Posterior cingulate gyrus (tissue), 11 donors: ENCODE measurements at places on chromosomes 6 and 20.
A peak's percentile ranks its signal among the peaks of the same experiment; 100 is the strongest.

DNA sequence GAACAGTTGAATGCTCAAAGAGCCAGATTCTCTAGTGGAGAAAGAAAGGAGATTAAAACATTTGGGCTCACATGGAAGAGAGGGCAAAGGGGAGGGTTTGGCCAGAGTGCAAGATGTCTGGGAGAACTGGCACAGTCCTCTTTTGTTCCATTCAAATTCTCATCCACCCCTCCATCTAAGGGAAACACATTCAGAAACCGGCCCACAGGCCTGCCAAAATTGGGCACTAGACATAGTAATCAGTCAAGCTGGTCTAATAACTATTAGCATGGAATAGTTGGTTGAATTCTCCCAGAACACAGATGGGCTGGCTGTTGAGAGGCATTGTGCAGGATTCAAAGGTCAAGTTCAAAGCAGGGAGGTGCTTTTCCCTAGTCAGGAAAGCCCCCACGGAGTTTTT lies 341.4 kb upstream of the IRAK1BP1 start:
- no peak for DNase-seq

GRCh38 chr20:49009899-49010631 lies 36.0 kb upstream of the CSE1L start:
- no peak for DNase-seq

DNA sequence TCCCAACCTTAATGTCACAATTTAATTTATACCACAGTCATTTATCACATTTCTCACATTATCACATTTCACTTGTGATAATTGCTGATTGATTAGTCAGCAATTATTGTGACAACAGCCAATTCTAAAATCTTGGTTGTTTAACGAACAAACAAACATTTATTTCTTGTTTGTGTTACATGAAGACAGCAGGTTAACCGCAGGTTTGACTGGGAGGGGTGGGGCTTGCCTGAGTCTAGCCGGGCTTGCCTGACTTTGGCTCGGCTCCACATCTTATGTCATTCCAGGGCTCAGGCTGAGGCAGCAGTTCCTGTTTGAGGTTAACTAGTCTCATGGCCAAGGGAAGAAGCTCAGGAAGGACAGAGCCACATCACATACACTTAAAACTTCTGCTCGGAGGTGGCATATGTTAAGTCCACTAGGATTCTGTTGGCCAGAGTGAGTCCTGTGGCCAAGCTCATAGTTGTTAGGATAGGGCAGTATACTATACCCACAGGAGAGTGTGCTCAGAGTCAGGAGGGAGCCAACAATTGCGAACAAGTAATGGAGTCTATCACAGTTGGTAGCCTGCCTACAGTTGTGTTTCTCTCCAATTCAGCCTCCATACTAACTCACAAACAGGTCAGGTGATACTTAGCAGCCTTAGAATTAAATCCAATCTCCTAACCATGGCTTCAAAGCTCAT lies 90.0 kb upstream of the IFNGR1 start:
- DNase-seq: peak; percentile 30

- no peak for DNase-seq
These were observed 1.3 kb downstream of the MCUR1 start for GRCh38 chr6:13813026-13813425.

DNA sequence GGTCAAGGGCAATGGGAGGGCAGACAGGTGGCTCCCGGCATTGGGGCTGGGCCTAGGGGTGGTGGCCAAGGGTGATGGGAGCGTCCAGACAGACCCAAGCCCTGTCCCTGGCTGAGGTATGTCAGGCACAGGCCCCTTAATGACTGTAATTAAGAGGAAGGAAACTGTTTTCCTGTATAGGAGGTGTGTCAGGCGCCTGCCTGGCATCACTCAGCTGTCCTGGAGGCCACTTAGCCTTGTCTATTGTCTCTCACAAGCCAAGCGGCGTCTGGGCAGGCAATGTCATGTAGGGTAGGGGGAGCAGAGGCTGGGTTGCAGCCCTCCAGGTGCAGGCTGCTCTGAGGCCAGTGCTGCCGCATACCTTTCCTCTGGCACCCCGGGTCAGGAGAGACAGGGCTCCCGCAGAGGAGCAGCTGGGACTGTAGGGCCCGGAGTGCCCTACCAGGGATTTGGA lies 3.9 kb upstream of the FAM83C start:
- peak; percentile 61 for DNase-seq

- no peak for DNase-seq
These were observed 313.0 kb upstream of the DEFB112 start for GRCh38 chr6:50362706-50363105.

DNA sequence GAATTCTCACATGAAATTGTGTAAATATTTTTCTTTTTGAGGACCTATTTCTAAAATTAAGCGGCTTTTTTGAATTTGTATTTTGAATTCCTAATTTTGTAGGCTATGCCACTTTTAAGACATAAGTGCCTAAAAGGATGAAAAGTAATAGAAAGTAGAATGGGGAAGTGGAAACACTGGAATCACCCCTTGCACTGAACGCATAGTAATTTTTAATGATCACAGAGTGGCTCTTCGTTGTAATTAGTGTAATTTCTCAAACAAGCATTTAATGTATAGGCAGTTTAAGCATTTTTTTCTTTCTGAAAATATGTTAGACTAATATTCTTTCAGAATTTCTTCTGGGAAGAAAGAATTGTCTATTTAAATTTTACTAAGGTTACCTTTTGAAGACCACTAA lies 73.2 kb downstream of the ARID1B start:
- no peak for DNase-seq

- DNase-seq: no peak
These were observed 49.8 kb downstream of the SCGN start for GRCh38 chr6:25701807-25702206.

DNA sequence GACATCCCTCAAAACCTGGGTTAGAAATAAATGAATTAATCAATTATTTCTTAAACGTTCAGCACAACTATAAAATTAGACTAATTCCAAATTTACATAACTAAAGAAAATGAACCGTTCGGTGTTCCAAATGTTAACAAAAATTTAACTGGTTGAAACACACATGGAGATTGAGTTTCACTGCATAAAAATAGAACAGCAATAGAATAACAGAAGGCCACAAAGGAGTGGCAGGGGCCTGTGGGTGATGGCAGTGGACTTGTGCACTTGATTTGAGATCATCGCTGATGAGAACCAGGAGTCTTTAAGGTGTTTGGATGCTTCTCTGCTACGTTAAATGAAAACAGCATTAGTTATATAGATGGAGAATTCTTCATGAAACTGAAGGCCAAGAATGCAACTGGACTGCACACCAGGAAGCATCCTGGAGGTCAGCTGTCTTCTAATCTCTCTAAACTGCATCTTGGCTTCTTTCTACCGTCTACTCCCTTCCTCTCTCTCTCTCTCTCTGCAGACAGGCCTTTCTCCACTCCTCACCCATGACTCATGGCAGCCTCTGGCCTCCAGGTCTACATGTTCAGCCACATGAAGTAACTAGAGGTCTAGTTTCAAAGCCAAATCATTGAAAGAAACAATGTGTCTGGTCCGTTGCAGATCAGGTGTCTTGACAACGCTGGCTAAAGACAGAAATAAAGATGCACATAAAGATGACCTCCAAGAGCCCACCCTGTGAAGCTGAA lies 111.3 kb downstream of the SIM1 start:
- no peak for DNase-seq

DNA sequence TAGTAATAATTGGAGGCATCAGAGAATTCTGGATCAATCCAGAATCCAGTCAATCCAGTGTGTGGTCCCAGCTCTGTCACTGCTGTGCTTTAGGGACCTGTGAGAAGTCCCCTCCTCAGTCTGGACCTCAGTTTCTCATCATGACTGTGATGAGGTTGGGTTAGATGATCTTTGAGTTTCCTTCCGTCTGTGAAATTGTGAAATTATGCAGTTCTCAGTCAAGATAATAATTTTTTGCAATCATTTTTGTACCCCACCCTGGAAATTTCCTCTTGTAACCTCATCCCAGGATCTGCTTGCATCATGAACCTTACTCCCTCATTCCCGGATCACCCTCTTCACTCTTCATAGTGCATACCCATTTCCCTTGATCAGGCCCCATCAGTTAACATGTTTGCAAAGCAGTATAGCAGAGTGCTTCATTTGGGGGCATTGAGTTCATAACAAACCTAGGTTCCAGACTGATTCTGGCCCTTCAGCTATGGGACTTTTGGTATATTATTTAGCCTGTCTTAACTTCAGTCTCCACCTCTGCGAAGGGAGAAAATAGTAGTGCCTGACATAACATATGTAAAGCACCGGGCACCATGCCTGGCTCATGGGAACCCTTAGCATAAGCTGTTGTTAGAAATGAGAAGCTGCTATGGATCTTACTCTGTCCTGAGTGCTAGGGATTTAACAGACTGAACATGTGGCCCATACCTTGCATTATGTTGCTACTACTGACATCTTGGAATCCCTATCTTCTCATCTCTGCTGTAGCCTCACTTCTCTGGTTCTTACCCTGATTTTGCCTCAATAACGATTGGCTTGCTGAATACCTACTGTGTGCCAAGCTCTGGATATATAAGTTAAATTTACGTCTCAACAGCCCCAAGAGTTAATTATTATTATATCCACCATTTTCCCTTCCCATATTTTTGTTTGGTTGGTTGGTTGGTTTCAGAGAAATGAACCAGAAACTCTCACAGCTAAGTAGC lies 1.3 kb downstream of the ZNF76 start:
- peak; percentile 79 for DNase-seq

DNA sequence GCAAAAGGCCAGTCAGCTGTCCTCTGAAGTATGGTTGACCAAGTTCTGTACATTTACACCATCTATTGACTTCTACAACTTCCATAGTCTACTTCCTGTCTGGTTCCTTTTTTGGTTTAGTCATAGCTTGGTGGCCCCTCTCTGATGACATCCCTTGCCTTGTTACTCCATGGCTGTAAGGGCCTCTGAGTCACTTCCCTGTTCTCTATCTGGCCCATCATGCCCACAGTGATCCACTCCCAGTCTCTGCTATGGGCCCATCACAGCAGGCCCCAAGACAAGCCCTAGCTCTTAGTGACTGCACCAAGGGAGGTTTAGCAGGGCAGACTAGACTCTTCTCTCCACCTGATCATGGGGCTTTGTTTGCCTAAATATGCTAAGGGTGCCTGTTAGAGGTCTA lies 441.6 kb downstream of the HACE1 start:
- no peak for DNase-seq
